Endodermal cell (in vitro differentiated cells): ENCODE measurements at places on chromosomes 4 and X. TPM values are rescaled to one million over a fixed set of nuclear protein-coding genes. Genes with fewer than 3 reads are reported as not detected.

Gene HSD17B11
- 18.3 and 19.8 TPM in 2 replicates for total RNA-seq

Gene GLOD5
- total RNA-seq: not detected in 2 replicates

Gene RIBC1
- 2.1 and 3.0 TPM in 2 replicates for total RNA-seq

Gene TASL
- not detected in 2 replicates for total RNA-seq

Gene LARP7
- 35.4 to 53.2 TPM (median 52.0 TPM) in 3 replicates for total RNA-seq

Gene IDH3G
- total RNA-seq: 39.5 to 53.9 TPM (median 50.5 TPM) in 3 replicates

Gene MAGEA1
- not detected in 2 replicates for total RNA-seq
